ENCODE measurements at places on chromosomes 2 and 18.

DNA sequence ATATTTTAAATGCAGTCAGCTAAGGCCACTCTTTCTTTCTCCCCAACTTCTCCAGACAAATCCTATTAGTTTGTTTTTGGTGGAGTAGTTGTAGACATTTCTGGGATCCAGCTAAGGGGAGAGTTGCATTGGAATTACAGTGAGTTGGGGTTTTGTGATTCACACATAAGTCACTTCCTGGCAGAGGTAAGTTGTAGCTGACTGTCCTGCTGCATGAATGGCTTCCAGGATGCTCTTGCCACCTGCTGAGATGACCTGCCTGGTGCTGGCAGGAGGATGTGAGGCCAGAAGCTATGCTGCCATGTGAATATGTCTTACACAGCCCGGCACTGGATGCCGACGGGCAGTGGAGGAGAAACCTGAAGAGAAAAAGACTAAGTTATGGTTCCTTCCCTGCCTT, 243.7 kb downstream of the TDRD15 start:
- DNase-seq, result no peak

DNA sequence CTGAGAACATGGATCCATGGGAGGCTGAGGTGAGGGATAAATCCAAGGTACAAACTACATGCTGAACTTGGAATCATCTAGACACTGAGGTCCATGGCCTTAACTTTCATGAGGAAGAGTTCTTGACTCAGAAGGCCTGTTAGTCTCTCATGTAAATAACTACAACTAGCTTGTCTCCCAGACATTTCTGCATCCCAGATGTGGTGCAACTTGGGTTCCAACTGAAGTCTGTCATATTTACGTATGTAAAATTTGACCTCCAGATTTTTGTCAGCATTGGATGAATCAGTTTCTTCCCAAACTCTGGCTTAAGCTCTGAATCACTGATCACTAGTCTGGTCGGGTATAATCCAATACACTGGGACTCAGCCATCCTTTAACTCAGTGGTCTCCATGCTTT, 306.9 kb downstream of the PDE11A start:
- DNase-seq, result no peak

DNA sequence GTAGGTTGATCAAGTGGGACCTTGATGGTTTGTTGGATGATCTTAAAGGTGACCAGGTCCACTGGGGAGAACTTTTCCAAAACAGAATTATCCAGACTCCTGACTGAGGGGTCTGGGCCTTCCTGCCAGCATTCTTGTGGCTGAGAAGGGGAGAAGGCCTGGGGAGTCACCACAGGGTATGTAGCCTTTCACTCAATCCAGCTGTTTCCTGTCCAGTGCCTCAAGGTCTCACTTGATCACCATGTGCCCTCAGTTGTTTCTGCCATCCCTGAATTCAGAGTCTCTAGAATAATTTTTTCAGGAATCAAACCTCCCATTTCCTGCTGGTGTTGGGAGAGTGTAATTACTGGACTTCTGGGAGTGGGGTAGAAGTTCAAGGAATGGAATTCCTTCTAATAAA, 54.4 kb upstream of the TANC1 start:
- DNase-seq, result no peak

DNA sequence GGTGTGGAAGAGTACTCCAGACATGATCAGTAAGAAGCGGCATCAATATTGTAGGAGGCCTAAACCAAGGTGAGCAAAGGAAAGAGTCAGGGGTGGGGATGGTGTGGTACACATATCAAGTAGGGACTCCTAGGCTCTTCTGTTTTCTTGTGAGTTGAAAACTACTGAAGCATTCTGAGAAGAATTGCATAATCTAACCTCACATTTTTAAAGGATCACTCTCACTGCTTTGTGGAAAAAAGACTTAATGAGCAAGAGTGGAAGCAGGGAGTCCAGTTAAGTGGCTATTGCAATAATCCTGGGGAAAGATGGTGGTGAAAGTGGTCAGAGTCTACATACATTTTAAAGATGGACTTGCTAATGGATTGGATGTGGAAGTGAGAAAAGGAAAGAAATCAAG, 899.5 kb upstream of the FAM98A start:
- DNase-seq, result no peak

DNA sequence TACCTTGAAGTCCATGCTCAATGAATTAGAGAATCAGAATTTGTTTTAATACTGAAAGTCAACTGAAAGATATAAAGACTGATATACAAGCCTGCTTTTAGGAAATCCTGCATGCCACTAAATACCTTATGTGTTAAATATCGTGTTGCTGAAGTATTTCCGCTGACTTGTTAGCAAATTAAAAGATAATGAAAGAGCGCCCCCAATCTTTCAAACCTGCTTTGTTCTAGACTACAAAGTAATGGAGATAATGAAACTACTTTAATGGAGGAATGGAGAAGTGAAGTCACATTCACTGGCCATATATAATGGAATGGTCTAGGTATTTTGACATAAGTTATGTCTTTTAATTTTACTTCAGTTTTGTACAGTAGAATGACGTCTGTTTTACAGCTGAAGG, 95.7 kb downstream of the ASXL3 start:
- no peak for DNase-seq

- DNase-seq, result no peak
Measured at GRCh38 chr2:105262651-105263091, 21.1 kb downstream of the GPR45 start.

GRCh38 chr18:56815926-56816325, 164.8 kb downstream of the WDR7 start:
- no peak for DNase-seq

GRCh38 chr2:132669908-132670495, at the start of gene LYPD1:
Gene LYPD1 (minus strand): TSS chr2:132670205. CDS start chr2:132669932, 273 bp downstream.
- DNase-seq, result no peak

- no peak for DNase-seq
Measured at GRCh38 chr18:939166-939565, 34.5 kb downstream of the ADCYAP1 start.

GRCh38 chr2:176493909-176494308, 224.7 kb downstream of the MTX2 start:
- no peak for DNase-seq

DNA sequence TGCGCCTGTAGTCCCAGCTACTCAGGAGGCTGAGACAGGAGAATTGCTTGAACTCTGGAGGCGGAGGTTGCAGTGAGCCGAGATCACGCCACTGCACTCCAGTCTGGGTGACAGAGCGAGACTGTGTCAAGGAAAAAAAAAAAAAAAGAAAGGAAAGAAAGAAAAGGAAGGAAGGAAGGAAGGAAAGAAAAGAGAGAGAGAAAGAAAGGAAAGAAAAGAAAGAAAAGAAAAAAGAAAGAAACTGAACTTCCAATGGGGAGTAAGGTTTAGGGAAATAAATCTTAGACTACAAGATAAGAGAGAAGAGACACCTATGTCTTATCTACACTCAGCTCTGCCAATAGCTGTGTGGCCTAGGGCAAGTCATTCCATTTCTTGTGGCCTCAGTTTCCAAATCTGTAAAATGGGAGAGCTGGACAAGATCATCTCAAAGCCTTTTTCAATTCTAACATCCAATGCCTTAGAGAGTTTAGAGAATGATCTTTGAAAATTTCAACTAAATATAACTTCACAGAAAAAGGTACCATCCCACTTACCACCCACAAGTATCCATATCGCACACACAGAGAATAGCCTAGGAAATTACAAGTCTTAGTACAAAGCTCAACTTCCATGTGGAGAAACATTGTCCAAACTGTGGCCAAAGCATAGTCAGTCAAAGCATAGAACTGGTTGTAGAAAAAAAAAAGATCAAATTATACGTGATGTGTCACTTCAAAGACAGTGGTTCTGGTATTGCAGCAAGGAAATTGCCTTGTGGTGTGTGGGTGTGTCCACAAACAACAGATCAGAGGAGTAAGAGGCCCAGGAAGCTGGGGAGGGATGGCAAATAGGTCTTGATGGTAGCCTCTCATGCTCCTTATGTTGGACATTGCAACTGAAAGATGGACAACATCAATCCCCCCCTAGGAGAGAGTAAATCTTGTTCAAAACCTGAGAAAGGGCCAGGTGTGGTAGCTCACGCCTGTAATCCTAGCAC, 42.4 kb downstream of the SLC14A2 start:
- DNase-seq, result peak; percentile 24

Measured in stimulated activated CD4-positive, alpha-beta T cell treated with anti-CD3 and anti-CD28 coated beads, Interleukin-4, amount 100 ng/mL, for 24 hours (primary cell).